ENCODE measurements at places on chromosomes 1 and 21.

DNA sequence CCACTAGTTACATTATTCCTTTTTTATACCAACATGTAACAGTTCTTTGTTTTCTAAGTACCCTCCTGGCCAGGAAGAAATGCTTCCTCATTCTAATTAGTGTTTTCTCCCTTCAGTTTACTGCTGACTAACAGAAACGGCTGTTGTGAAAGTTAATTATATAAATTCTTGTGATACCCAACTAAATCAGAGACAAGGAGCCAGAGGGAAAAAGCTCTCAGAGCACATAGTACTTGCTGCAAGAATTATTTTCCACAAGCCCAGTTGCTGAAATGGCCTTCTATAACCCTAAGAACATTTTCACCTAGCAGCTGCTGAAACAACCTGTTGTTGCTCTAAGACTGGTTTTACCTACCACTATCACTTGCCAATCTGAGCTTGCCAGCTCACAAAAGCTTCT, 82.4 kb downstream of the FAF1 start:
- no peak overlapping the region for H3K4me3 ChIP-seq
- H3K36me3 ChIP-seq: no peaks in the 10 kb centered on the region
- H3K27me3 ChIP-seq: no peaks in the 10 kb centered on the region

- no peaks in the 10 kb centered on the region for H3K36me3 ChIP-seq
- no peak for DNase-seq
- no peak overlapping the region for H3K27ac ChIP-seq
- H3K4me1 ChIP-seq: no peaks in the 10 kb centered on the region
- H3K4me3 ChIP-seq: no peak overlapping the region
Measured at GRCh38 chr1:161492827-161493226, 12.4 kb upstream of the FCGR2A start.

DNA sequence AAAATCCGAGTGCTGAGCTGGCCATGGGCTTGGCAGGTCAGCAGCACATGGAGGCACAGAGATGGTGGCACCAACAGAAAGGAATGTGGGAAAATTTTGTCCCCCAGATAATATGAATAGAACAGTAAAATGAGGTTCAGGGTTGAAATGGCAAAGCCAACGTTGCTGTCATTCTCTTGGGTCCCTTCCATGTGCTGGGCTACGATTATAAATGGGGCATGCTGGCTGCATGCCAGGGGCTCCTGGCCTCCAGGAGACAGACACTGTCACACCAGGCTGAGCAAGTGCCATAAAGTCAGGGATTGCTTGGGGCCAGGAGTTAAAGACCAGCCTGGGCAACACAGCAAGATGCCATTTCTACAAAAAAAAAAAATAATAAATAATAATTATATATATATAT, 77.1 kb downstream of the TOMM20 start:
- peak overlapping the region; percentile 29 for H3K27ac ChIP-seq
- DNase-seq: no peak
- no peaks in the 10 kb centered on the region for H3K27me3 ChIP-seq
- peaks cover 28% of the 10 kb centered on the region for H3K4me1 ChIP-seq

- H3K27me3 ChIP-seq: no peaks in the 10 kb centered on the region
- H3K36me3 ChIP-seq: peaks cover 14% of the 10 kb centered on the region
Measured at GRCh38 chr1:154431586-154432373, 26.6 kb downstream of the IL6R start.

- H3K36me3 ChIP-seq: no peaks in the 10 kb centered on the region
- H3K4me1 ChIP-seq: no peaks in the 10 kb centered on the region
- no peak overlapping the region for H3K27ac ChIP-seq
- no peaks in the 10 kb centered on the region for H3K27me3 ChIP-seq
- no peak for DNase-seq
- no peak overlapping the region for H3K4me3 ChIP-seq
Measured at GRCh38 chr1:246178717-246179311, 328.3 kb downstream of the SMYD3 start.

- no peaks in the 10 kb centered on the region for H3K27me3 ChIP-seq
- no peak overlapping the region for H3K27ac ChIP-seq
- peaks cover 7% of the 10 kb centered on the region for H3K36me3 ChIP-seq
- no peak for DNase-seq
Measured at GRCh38 chr1:214467078-214467585, 84.3 kb downstream of the PTPN14 start.

- H3K27me3 ChIP-seq: no peaks in the 10 kb centered on the region
- H3K27ac ChIP-seq: peak overlapping the region; percentile 82
- H3K4me3 ChIP-seq: no peak overlapping the region
Measured at GRCh38 chr1:162696286-162696862, 64.1 kb downstream of the DDR2 start.

DNA sequence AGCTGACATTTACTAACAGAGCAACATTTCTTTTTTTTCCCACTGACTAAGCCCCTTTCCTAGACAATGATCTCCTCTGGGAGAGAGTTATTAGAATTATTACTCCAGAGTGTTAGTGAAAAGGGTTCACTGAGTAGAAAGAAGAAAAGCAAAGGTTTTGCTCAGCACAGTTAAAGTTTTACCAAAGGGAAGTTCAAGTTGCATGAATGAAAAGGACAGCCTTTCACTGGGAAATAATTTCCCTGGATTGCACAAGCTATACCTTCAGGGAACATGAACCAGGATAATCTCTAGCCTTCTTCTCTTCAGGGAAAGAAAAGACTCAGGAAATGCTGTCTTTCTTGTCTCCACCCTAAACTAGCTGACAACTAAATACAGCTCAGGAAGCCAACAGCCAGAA, 71.4 kb upstream of the ESRRG start:
- H3K27ac ChIP-seq: no peak overlapping the region
- no peaks in the 10 kb centered on the region for H3K36me3 ChIP-seq
- DNase-seq: no peak
- H3K4me3 ChIP-seq: no peak overlapping the region
- no peaks in the 10 kb centered on the region for H3K4me1 ChIP-seq
- no peaks in the 10 kb centered on the region for H3K27me3 ChIP-seq

GRCh38 chr1:213953806-213954205, 34.0 kb upstream of the PROX1 start:
- H3K36me3 ChIP-seq: no peaks in the 10 kb centered on the region
- DNase-seq: no peak
- H3K27ac ChIP-seq: no peak overlapping the region
- H3K4me3 ChIP-seq: no peak overlapping the region
- no peaks in the 10 kb centered on the region for H3K4me1 ChIP-seq
- H3K27me3 ChIP-seq: no peaks in the 10 kb centered on the region

GRCh38 chr1:76939817-76940216, 72.5 kb downstream of the ST6GALNAC5 start:
- no peaks in the 10 kb centered on the region for H3K27me3 ChIP-seq
- no peaks in the 10 kb centered on the region for H3K4me1 ChIP-seq
- H3K4me3 ChIP-seq: no peak overlapping the region
- no peak for DNase-seq

GRCh38 chr1:92126088-92126487, 45.9 kb downstream of the BTBD8 start:
- no peak overlapping the region for H3K27ac ChIP-seq
- no peak for DNase-seq
- H3K36me3 ChIP-seq: no peaks in the 10 kb centered on the region
- H3K4me3 ChIP-seq: no peak overlapping the region
- no peaks in the 10 kb centered on the region for H3K27me3 ChIP-seq

- H3K4me3 ChIP-seq: no peak overlapping the region
- no peak for DNase-seq
- no peaks in the 10 kb centered on the region for H3K4me1 ChIP-seq
- H3K27ac ChIP-seq: no peak overlapping the region
Measured at GRCh38 chr1:16464917-16465625, 24.5 kb downstream of the NECAP2 start.

- no peaks in the 10 kb centered on the region for H3K27me3 ChIP-seq
- no peak for DNase-seq
- no peak overlapping the region for H3K4me3 ChIP-seq
- H3K4me1 ChIP-seq: peaks cover 20% of the 10 kb centered on the region
- H3K27ac ChIP-seq: no peak overlapping the region
Measured at GRCh38 chr1:153643816-153644215, 9.9 kb downstream of the CHTOP start.

- H3K4me1 ChIP-seq: peaks cover 23% of the 10 kb centered on the region
- no peaks in the 10 kb centered on the region for H3K36me3 ChIP-seq
- no peak for DNase-seq
Measured at GRCh38 chr1:151909167-151910149, at the start of gene THEM4. THEM4 (minus strand) TSS chr1:151909511; CDS start chr1:151909458, 53 bp downstream.

DNA sequence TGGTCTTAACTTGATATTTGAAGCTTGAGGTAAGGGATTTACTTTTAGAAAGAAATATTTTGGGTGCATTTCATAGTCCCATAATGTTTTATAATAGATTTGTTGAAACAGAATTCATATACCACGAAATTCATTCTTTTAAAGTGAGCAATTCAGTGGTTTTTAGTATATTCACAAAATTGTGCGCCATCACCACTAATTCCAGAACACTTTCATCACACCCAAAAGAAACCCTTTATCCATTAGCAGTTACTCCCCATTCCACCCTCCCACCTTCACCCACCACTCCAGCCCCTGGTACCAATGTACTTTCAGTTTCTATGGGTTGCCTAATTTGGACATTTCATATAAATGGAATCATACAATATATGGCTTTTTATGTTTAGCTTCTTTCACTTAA, 38.9 kb upstream of the DMRTB1 start:
- no peak overlapping the region for H3K27ac ChIP-seq
- no peak for DNase-seq
- no peaks in the 10 kb centered on the region for H3K36me3 ChIP-seq
- H3K27me3 ChIP-seq: no peaks in the 10 kb centered on the region
- H3K4me1 ChIP-seq: no peaks in the 10 kb centered on the region
- H3K4me3 ChIP-seq: no peak overlapping the region

GRCh38 chr1:21607549-21608529, 61.3 kb downstream of the RAP1GAP start:
- H3K27ac ChIP-seq: no peak overlapping the region
- H3K4me3 ChIP-seq: no peak overlapping the region
- H3K27me3 ChIP-seq: no peaks in the 10 kb centered on the region
- no peaks in the 10 kb centered on the region for H3K36me3 ChIP-seq

DNA sequence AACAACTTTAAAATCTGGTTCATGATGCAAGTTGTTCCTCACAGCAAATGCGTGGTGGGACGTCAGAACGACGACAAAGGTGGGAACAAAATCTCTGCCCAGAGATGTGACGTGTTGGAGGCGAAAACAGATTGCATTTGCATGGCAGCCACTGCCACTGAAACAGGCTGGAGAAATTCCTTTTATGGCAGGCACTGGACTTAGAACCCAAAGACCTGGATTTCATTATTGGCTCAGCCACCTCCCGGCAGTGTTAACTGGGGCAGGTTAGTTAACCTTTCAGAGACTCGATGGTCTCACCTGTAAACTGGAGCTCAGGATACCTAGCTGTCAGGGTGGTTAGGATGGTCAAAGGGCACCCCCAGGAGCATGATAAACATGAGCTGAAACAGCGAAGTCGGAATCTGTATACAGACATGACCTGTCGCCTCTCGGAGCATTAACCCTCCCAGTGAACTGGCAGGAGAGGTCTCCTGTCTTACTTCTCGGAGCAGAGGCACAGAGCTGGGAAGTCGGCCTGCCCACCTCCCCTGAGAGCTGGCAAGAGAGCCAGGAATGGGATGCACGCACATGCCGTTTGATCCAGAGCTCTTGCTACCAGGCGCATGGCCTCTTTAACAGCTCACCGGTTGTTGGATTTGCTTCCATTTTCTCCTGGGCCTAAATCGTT, 59.2 kb upstream of the TARBP1 start:
- peak overlapping the region; percentile 98 for H3K27ac ChIP-seq
- no peaks in the 10 kb centered on the region for H3K36me3 ChIP-seq
- no peak overlapping the region for H3K4me3 ChIP-seq

- peaks cover 87% of the 10 kb centered on the region for H3K4me1 ChIP-seq
- H3K27ac ChIP-seq: peak overlapping the region; percentile 89
- H3K36me3 ChIP-seq: no peaks in the 10 kb centered on the region
- no peak overlapping the region for H3K4me3 ChIP-seq
Measured at GRCh38 chr1:21341022-21341421, 50.8 kb upstream of the ECE1 start.

DNA sequence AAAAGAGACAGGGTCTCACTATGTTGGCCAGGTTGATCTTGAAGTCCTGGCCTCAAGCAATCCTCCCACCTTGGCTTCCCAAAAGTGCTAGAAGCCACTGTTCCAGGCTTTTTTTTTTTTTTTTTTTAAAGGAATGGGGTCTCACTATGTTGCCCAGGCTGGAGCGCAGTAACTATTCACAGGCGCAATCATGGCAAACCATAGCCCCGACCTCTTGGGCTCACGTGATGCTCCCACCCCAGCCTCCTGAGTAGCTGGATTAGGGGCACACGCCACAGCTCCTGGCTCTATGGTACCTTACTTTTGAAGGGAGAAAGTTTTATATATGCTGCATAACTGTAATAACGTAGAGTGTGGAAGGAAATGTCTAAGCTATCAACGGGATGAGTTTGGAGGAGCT, 5.7 kb upstream of the ATP13A2 start:
- DNase-seq: no peak
- H3K4me1 ChIP-seq: peaks cover under 1% of the 10 kb centered on the region
- H3K27me3 ChIP-seq: no peaks in the 10 kb centered on the region
- H3K27ac ChIP-seq: no peak overlapping the region

DNA sequence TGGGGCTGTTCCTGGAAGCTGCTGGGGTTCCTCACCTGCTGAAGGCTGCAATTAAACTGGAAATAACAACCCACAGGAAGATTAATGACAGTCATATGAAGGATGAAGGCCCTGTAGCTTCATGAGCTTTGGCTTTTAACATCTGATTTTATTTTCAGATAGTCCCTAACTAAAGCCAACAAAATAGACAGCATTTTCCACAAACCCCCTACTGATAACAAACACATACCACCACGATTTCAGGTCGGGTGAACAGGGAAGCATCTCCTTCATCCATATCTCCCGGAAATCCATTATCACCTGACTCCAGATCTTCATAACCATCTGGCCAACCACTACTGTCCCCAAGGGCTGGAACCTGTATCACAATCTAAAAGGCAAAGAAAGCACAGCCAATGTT, 169.6 kb downstream of the TGFBR3 start:
- H3K27ac ChIP-seq: peak overlapping the region; percentile 37
- no peak overlapping the region for H3K4me3 ChIP-seq
- no peak for DNase-seq
- no peaks in the 10 kb centered on the region for H3K27me3 ChIP-seq

- H3K27ac ChIP-seq: no peak overlapping the region
- H3K4me3 ChIP-seq: no peak overlapping the region
- no peak for DNase-seq
- H3K36me3 ChIP-seq: no peaks in the 10 kb centered on the region
Measured at GRCh38 chr1:230639714-230640209, 2.5 kb upstream of the COG2 start.

DNA sequence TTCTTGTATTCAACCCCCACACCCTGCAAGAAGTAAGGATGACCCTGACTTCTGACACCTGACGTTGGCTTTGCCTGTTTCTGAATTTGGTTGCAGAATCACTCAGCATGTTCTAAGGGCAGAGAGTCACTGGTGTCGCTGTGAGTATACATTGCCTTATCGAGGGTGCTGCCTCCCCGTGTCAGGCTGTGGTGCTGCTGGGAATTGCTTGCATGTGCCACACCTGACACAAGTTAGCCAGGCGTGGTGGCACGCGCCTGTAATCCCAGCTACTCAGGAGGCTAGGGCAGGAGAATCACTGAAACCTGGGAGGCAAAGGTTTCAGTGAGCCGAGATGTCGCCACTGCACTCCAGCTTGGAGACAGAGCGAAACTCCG, 45.9 kb downstream of the WDR4 start:
- H3K4me1 ChIP-seq: no peaks in the 10 kb centered on the region
- H3K4me3 ChIP-seq: no peak overlapping the region
- no peak overlapping the region for H3K27ac ChIP-seq
- H3K36me3 ChIP-seq: no peaks in the 10 kb centered on the region
- H3K27me3 ChIP-seq: no peaks in the 10 kb centered on the region
- peak; percentile 82 for DNase-seq

GRCh38 chr1:201676197-201676596, 137.3 kb downstream of the NAV1 start:
- peaks cover 24% of the 10 kb centered on the region for H3K4me1 ChIP-seq
- no peak for DNase-seq
- H3K36me3 ChIP-seq: no peaks in the 10 kb centered on the region
- H3K27me3 ChIP-seq: no peaks in the 10 kb centered on the region

- H3K4me3 ChIP-seq: no peak overlapping the region
- H3K4me1 ChIP-seq: no peaks in the 10 kb centered on the region
- no peaks in the 10 kb centered on the region for H3K27me3 ChIP-seq
Measured at GRCh38 chr1:195415584-195415983, 1192.7 kb downstream of the KCNT2 start.
